M059J (cell line): ENCODE measurements at places on chromosomes 5 and 9. TPM values are rescaled to one million over a fixed set of nuclear protein-coding genes. Genes with fewer than 3 reads are reported as not detected.

CARTPT gene
- not detected in 2 replicates for total RNA-seq

CAMK4 gene
- total RNA-seq = 3.9 and 7.4 TPM in 2 replicates

PLK2 gene
- total RNA-seq = 1,040 and 1,179 TPM in 2 replicates

DNA sequence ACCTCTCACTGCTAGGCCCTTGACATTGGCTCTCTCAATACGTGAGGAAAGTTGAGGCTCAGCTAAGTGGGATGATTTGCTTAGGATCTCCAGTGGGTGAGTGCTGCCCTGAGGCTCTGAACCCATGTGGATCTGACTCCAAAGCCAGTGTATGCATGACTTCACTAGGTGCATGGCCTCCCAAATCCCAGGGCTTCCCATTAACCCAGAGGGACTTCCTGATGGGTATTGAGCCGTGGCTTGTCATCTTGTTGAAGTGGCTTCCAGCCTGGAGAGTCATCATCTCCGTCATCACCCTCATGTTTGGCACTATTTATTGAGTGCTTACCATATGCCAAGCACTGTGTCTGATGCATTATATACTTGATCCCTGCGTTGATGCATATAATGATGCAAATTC lies 37.3 kb upstream of the TEX48 start:
- peak; percentile 66 for DNase-seq

DNA sequence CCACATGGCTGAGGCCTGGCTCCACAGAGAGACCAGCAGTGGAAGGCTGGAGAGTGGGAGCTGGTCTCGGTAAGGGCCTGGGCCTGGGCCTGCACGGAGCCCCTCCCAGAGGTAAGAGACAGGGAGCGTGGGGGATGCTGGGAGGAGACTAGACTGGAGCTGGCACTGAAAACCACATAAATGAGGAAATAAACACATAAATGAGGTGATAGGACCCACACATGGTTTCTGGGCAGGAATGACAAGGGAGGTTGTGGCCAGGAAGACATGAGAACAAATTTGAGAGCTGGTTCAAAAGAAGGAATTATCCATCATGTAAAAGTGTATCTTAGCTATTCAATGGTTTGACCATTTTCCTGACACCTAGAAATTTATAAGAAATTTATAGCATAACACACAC lies 451.7 kb upstream of the DAP start:
- DNase-seq = no peak

- DNase-seq = no peak
Measured at GRCh38 chr5:22306011-22306410, 547.1 kb downstream of the CDH12 start.

DNA sequence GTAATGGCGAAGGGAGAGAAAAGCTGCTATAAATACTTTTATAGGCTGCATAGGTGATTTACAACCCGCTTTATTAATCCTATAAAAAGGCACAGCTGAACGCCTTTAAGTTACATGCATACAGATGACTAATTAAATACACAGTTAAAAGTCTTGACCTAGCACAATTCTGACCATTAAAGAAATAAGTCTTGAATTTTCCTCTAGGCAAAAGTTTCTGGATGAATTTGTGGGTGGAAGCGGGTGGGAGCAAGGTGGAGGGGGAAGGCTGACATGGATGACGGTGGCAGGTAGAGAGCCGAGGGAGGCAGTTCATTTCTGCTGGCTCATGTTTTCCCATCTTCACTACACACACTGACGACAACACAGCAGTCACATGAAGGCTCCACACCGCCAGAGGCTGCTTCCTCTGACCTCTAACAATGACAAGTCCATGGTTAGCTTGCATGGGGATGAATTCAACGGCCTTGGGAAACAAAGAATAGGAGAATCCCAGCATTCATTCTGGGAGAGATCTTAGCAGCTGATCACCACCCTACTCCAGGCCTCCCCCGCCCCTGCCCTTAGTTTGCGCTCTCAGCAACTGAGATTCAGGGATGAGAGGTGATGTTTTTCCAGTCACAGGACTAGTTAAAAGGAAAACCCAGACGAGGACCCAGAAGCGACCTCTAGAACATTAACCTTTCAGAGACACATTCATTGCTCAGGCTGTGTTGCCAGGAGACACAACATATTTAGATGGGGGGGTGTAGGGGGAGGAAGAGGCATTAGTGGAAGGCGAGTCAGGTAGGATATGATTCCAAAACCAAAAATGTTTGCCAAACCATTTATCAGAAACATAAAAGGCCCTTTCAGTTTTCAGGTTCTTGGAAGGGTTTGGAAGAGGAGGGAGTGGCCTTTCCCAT lies 329.3 kb downstream of the PIK3R1 start:
- peak; percentile 80 for DNase-seq

GRCh38 chr9:89564346-89564878 lies 40.4 kb upstream of the GADD45G start:
- DNase-seq = peak; percentile 71

- DNase-seq = peak; percentile 78
Measured at GRCh38 chr5:160188141-160189015, 40.9 kb upstream of the FABP6 start.

GRCh38 chr9:114229295-114229694 lies 74.0 kb downstream of the COL27A1 start:
- no peak for DNase-seq

GRCh38 chr5:110542949-110543348 lies 183.5 kb downstream of the TMEM232 start:
- no peak for DNase-seq
